ENCODE measurements at places on chromosomes 3 and 15.

DNA sequence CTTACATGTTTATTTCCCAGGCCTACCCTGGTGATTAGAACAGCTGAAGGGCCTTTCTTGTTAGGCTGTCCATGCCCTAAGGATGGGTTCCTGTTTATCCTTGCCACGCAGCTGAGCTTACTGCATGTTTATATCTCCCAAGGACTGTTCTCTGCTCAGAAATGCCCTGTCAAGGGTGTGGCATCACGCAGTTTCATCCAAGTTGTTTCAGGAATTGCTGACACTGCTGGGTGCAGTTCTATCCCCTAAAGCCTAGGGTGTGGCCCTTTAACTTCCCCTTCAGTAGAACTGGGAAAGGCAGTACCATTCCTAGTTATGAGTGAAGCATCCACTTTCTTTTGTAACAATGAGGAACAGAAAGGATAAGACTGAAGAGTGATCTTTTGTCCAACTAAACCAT is 5.0 kb downstream of the ELL3 start:
- no peak for DNase-seq

DNA sequence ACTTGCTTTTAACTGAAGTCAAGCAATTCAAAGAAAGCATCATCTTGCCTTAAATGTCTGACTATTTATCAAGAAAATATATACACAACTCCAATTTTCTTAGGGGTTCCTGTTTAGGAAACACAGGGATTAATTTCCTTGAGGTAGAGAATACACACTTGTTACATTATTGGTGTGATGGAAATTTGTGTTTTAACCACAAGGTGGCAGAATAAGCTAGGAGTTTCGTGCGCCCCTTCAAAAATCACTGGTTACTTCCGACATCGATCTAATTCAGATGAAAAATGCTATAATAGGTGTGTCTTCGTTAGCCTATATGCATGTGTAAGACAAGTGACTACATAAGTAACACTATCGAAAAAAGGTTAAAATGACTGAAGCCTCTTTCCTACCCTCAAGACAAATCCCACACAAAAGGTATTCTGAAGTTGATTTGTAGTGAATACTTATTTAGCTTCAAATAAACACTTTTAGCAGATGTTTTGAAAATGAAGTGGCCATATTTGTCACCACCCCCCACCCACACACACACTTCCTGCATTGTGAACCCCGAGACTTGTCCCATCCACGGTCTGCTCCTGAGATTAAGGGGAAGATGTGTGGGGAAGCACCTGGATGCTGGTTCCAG is 246.5 kb downstream of the ROBO1 start:
- DNase-seq = peak; percentile 49

- DNase-seq = no peak
Measured at GRCh38 chr3:82198009-82198408, 436.6 kb upstream of the GBE1 start.

DNA sequence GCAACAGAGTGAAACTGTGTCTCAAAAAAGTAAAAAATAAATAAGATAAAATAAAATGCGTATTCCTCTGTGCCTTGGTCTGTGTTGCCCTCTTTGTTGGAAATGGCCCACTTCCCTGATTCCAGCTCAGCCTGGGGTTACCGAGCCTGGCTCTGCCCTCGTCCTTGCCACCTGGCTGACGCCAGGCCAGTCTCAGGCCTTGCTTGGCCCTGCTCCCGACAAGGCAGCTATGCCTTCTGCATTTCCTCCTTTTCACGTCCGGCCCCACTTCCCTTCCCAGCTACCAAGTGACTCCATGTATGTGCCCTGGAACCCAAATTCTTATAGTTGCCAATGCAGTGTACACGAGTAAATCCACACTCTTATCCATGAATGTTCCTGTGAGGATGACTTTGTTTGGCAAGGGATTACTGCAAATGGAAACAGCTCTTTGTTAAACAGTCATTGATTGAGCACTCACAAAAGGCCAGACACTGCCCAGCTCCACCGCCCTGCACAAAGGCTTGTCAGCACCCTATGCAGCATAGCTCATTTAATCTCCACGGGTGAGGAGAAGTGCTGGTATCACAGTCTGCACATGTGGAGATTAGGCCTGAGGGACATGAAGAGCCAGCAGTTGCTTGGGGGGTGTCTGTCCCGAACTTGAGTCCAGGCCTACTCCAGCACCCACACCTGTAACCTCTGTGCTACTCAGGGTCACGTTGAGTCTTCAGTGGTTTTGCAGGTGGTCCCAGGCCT is 25.1 kb downstream of the SPSB4 start:
- peak; percentile 23 for DNase-seq

DNA sequence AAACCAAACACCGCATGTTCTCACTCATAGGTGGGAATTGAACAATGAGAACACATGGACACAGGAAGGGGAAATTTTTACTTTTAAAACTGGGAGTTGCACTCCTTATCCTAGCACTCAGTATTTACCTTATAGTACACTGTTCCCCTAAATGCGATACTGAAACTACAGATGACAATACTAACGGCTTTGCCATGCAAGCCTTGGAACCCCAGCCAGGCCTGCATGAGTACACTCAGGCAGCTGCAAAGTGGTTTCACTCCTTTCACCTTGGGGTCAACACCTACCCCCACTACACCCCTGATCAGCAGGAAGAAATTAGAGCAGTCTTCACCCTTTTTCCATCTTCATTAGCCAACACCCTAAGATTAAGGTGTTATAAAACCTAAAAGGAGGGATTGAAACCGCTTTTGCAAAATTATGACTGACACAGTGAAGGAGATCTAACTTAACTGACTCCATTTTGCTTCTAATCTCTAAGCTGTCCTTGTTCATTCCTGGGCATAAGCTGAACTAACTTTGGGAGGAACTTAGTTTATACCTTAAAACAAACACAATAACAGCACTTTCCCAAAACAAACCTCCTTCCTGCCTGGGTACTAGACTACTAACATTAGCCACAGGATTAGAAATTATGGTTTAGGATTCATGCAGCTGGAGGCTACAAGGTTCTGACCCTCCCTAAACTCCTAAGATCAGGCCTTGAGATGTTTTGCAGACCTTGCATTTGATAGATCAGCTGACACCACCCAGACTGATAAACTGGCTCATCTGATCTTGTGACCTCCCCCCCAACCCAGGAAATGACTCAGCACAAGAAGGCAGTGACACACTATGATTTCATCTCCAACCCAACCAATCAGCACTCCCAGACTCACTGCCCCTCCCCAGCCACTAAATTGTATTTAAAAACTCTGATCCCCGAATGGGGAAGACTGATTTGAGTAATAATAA is 452.1 kb upstream of the PPP2R3A start:
- DNase-seq = peak; percentile 64

DNA sequence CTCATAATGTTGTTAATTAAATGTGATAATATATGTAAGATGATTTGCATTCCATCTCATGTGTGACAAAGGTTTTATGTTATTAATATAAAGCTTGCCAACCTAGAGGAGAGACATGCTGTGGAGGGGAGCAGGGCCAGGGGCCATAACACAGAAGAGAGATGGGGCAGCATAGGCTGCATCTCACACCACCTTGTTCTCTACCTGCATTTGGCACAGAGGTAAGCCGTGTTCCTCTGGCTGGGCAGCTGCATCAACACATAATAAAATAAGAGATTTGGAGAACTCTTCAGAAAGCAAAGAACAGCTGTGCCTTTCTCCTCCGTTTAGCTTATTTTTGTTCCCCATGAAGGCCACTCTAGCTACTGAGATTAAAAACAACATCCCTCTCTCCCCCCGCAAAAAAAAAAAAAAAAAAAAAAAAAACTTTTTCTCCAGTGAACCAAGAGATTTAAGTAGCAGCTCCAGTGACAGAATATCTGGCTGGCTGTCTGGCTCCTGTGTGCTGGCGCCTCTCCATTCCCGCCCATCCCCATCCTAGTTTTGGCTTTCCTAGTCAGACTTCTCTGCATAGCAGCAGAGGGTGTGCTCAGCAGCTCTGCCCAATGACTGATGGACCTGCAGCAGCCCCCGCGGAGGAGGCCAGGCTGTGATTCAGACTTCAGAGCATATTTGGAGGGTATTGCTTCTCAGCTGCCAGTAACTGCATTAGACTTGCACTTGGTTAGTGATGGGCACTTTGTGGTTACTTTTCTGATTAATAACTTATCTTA is 52.2 kb upstream of the STXBP5L start:
- no peak for DNase-seq

GRCh38 chr3:137792626-137793271 is 28.6 kb downstream of the SOX14 start:
- DNase-seq = peak; percentile 19

GRCh38 chr15:50112488-50113186 is 6.4 kb downstream of the ATP8B4 start:
- DNase-seq = no peak

- DNase-seq = no peak
Measured at GRCh38 chr3:13543253-13543652, 5.7 kb upstream of the FBLN2 start.

- DNase-seq = no peak
Measured at GRCh38 chr3:157417247-157417646, 19.4 kb upstream of the PTX3 start.

- peak; percentile 93 for DNase-seq
Measured at GRCh38 chr3:182937293-182938051, 42.9 kb downstream of the DCUN1D1 start.

DNA sequence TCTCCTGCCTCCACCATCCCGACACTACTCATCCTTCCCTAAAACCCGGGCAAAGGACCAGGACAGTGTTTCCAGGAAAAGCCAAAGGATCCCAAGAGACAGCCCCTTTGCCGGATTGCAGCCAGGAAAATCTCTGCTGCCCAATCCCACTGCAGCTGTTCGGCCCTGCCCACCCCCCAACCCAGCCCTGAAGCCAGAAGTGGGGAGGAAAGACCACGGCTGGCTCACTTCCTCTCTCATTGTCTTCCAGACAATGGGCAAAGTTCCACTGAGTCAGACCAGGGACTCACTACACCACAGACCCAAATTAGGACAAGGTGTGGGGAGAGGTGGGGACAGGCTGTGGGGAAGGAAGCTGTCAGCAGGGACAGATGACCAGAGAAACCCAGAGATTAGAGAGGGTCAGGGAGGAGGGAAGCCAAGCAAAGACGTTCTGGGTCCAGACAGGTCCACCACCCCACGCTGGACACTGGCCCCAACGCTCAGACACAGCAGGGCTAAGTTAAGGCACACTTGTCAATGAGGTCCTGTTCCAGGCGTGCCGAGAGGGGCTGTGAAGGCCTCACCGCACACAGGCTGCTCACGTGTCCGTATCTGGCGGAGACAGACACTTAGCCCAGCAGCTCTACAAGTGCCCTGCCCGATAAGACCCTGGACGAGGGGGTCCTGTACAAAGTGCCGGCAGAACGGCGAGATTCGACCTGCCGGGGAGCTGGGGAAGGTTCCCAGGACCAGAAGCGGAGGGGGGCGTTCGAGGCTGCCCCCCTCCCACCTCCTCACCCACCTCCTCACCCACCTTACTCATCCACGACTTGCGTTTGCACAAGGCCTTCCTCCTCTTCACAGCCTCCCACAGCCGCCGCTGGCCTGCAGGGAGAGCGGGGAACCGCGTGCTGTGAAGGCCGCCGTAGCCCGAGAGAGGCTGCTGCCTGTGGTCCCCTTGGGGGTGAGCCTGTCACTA is 21.9 kb downstream of the TNK2 start:
- DNase-seq = no peak

- DNase-seq = no peak
Measured at GRCh38 chr15:90539789-90540188, 10.1 kb downstream of the CRTC3 start.

DNA sequence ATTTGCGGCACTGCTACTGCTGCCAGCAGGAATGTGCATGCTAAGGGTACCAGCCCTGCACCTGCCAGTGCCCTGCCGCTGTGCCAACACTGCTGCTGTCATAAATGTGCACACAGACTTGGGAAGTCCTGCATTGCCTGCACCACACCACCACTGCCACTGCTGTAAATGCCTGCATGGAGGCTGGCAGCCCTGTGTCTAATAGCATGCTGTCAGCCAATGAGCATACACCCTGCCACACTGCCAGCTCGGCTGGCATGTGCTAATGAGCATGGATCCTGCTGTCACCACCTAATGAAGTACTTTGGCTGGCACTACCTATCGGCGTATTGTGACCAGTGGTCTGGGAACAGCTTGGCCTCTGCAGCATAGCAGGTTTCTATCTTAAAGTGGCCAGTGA is 981.8 kb upstream of the GBE1 start:
- no peak for DNase-seq

DNA sequence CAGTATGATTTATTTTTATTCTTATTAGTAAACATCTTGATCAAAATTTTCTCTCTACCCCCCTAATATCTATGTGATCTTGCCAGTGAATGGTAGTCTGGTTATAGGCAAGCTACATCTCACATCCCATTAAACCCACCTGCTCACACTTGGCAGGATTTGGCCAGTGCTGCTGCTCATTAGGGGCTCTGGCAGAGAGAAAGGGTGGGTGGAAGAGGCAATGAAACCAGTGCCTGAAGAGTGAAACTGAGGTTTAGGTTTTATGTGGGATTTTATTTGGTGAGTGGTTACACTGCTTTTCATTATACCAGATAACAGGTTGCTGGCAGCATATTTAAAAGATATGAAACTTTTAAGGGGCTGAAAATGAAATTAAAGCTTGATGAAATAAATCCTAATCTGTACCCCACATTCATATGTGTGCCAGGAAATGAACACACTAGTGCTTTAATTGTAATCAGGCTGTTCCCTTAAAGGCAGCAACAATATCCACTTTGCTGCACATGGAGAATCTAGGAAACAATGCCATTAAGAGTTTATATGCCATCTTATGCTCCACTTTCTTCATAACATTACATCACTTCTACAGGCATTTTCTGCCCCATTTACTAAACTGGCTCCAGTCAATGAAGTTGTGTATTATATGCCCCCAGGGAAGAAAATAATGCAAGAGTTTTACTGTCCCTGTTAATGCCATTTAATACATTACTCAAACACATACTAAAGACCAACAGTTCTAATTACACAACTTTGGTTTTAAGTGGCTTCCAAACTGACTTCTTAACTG is 688.7 kb downstream of the MECOM start:
- DNase-seq = no peak

DNA sequence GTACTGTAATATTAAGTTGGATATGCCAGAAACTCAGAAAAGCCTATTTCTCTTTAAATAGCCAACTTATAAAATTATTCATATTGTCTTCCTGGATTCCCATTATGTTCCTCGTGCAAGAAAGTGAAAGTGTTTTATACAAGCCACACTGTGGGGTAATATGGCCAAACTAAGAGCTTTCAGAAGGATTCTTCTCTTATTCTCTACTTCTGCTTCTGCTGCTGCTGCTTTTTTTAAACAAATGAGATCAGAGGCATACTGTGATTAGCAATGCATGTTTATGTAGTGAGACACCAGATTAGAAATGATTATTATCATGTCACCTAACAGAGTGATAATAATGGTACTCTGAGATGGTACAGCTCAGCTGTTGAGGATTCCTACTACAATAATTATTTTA is 1026.5 kb upstream of the CFAP20DC start:
- DNase-seq = no peak

DNA sequence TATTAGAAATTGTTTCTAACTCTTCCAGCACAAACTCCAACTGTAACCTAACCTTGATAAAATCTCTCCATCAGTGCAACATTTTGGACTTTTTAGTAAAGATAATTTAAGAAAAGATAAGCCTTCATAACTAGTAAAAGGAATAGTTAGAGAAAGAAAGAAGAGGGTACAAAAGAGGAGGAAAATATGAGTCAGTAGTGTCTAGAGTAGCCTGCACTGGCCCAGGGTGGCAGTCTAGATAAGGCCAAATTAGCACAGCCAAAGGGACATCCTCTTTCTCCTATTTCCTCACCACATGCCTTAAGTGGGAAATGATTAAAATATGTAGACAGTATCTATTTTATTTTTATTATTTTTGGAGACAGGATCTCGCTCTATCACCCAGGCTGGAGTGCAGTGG is 3.7 kb downstream of the PROS1 start:
- peak; percentile 85 for DNase-seq

GRCh38 chr3:149613988-149614387 is 43.8 kb downstream of the WWTR1 start:
- no peak for DNase-seq
